ENCODE measurements at places on chromosomes 2 and 18.

- no peak for DNase-seq
These were observed 40.0 kb downstream of the SLC40A1 start for GRCh38 chr2:189540551-189540950.

DNA sequence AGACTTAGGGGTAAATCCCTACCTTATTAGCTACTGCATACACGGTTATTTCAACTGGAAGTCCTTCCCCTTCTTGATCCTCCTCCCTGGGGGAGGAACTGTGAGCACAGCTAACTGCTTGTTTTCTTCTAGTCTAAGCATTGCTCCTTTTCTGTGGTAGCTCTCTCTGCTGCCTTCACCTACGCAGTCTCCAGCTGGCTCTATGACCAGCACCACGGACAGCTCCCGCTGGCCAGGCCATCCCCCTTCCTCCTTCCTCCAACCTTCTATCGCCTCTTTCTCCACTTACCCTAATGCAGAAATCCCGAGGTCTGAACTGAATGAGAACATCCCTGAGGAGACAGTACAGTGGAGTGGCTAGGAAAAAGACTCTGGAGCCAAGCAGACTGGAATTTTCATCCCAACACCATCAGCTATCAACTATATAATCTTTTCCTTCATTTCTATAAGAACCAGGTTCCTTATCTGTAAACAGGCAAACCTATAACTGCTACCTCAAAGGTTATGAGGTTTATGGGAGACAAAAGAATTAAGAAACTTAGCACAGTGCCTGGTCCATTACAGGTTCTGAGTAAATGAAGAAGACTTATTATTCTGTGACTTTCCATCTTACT, 4.7 kb upstream of the CFAP65 start:
- DNase-seq: no peak

DNA sequence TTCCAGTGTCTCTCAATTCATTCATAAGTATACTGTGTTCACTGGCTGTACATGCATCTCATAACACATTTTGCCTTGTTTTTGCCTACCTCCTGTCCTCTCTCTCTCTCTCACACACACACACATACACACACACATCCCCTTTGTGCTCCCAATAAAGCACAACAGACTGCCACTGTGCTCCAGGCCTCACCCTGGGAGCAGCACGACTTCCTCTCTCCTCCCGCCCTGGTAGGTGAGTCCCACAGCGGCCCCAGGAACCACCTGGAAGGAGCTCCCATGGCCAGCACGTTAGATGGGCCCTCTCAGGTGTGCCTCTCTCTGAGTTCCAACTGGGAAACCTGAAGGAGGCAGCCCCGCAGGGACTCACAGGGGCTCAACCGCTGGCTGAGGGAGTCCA, 65.4 kb downstream of the MARCHF4 start:
- DNase-seq: no peak

GRCh38 chr2:68193787-68194372, 36.2 kb downstream of the PNO1 start:
- no peak for DNase-seq

DNA sequence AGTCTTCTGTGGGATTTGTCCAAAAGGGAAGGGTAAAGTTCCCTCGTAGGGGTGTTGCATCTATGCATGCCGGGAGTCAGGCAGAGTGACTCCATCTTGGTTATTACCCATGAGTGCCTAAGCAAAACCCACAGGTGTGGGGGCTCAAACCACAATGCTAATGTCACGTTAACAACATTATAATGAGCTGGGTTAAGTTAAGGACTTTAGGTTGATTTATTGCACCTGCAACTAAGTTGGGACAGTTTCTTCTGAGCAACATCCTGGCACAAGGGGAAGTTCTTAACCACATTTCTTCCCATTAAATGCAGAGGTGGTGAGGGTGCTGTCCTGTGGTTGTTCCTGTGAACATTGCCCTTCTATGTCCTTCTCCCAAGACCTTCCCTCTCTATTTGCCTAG, 1596.8 kb upstream of the SLC39A10 start:
- DNase-seq: no peak

- DNase-seq: no peak
These were observed 69.3 kb downstream of the VWA3B start for GRCh38 chr2:98156304-98156703.
